ENCODE measurements at places on chromosomes 5 and 9. TPM values are rescaled to one million over a fixed set of nuclear protein-coding genes. Genes with fewer than 3 reads are reported as not detected.

FOXD4L4 gene
- total RNA-seq, result not detected

EIF4E1B gene
- total RNA-seq, result not detected

LRRTM2 gene
- total RNA-seq, result not detected

- DNase-seq, result no peak
Observed at GRCh38 chr9:137053944-137054931, at the start of gene ENTPD2. Gene ENTPD2 (minus strand): TSS chr9:137054061. CDS start chr9:137053997, 64 bp downstream.

WDR36 gene
- 30.1 TPM for total RNA-seq

All from uterus (tissue), 4 donors.